Panc1 (cell line): ENCODE measurements at places on chromosomes 5 and 9. TPM values are rescaled to one million over a fixed set of nuclear protein-coding genes. Genes with fewer than 3 reads are reported as not detected.

CMYA5 gene
- 0.31 TPM for total RNA-seq

- H3K27ac ChIP-seq, result no peak overlapping the region
Observed at GRCh38 chr5:127746756-127747155, 43.6 kb downstream of the CCDC192 start.

DNA sequence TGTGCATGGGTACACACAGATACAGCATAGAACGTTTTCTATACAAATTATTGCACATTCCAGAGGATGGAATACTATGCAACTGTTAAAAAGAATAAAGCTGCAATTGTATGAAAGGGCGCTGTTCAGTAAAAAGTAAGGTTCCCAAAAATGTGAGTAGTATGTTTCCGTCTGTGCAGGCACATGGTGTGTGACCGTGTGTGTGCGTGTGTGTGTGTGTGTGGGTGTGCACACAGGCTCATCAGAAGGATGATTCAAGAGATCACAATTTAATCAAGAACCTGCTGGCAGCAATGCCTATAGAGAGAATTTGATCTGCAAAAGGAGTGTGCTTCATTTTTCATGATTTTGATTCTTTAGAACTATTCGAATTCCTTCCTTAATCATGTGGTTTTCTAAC, 76.3 kb downstream of the SEMA4D start:
- no peak overlapping the region for H3K27ac ChIP-seq
- no peaks in the 10 kb centered on the region for H3K27me3 ChIP-seq
- H3K4me3 ChIP-seq, result no peak overlapping the region
- no peaks in the 10 kb centered on the region for H3K4me1 ChIP-seq

GRCh38 chr9:133147412-133148198, 16.1 kb downstream of the GBGT1 start:
- peaks cover 18% of the 10 kb centered on the region for H3K4me1 ChIP-seq
- no peaks in the 10 kb centered on the region; the same call in 1 of the 2 replicates for H3K36me3 ChIP-seq
- peak overlapping the region; percentile 78 for H3K4me3 ChIP-seq
- no peaks in the 10 kb centered on the region for H3K27me3 ChIP-seq

DNA sequence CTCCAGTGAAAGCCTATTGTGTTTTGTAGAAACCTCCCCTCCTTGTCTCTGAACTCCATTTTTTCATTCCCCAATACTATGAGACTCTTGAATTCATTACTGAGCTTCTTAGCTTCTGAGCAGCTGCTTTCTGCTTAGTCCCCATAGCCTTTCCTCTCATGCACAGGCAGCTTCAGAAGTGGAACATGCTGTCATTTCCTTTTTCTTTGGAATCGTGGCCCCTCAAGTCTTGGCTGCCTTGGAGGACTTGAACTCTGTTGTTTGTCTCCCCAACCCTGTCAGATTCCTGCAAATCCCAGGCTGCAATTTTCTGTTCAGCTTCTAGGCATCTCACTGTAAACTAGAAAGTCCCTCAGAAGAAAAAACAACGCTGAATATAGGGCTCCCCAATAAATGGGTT, 268.5 kb downstream of the ARRDC3 start:
- no peaks in the 10 kb centered on the region for H3K27me3 ChIP-seq
- no peak overlapping the region for H3K4me3 ChIP-seq
- no peaks in the 10 kb centered on the region for H3K4me1 ChIP-seq

DNA sequence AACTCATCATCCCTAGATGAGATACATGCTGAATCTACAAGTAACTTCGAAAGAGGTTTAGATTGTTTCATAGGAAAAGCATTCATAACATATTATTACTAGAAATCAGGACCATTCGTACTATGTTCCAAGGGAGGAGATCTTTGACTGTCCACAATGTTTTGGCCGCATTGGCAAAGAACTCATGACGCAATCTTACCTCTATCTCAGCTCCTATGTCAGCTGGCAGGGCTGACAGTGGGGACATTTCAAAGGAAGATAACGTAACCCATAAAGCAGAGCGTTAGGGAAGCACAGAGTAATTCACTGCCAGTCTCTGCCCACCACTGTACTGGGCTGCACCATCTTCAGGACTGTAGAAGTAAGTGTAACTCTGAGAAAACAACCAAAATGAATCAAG, 69.7 kb downstream of the EFNA5 start:
- peaks cover 13% of the 10 kb centered on the region for H3K4me1 ChIP-seq
- no peaks in the 10 kb centered on the region for H3K27me3 ChIP-seq
- H3K27ac ChIP-seq, result no peak overlapping the region; the same call in 1 of the 2 replicates
- H3K4me3 ChIP-seq, result no peak overlapping the region

DNA sequence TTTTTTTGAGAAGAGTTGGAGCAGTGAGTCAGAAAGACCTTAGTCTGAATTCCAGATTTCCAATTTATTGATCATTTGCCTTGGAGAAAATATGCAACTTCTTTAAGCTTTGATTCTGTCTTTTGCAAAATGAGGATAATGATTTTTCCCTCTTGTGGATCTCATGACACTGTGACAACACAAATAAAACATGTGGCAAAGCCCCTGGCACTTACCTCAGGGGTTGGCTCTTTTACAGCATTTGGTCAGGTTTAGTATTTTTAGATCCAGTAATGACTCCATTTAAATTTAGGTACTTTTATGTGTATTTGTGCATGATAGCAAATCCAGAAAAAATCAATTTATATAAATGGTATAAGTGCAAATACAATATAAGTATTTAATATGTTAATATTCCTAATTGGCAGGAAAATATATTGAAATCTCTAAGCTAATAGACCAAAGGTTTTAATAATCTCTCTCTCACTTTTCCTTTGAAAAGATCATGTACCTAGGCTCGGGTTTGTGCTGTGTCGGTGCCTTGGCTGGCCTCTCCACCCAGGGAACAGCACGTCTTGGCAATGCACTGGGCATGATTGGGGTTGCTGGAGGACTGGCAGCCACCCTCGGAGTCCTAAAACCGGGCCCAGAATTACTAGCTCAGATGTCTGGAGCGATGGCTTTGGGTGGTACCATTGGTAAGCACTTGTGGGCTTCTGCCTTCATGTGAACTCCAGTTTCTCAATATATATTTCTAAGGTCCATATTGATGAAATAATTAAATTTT, 49.7 kb downstream of the NNT start:
- H3K27ac ChIP-seq, result no peak overlapping the region
- no peak for DNase-seq
- H3K36me3 ChIP-seq, result 0 out of 2 replicates have a peak, but pooled peaks cover 6% of the 10 kb centered on the region
- H3K4me3 ChIP-seq, result no peak overlapping the region

GRCh38 chr9:131562032-131562959, 17.0 kb downstream of the PRRT1B start:
- H3K4me3 ChIP-seq, result no peak overlapping the region
- no peaks in the 10 kb centered on the region for H3K4me1 ChIP-seq
- H3K27ac ChIP-seq, result no peak overlapping the region
- no peaks in the 10 kb centered on the region for H3K36me3 ChIP-seq

- H3K36me3 ChIP-seq, result no peaks in the 10 kb centered on the region
- H3K27me3 ChIP-seq, result no peaks in the 10 kb centered on the region
- H3K4me1 ChIP-seq, result no peaks in the 10 kb centered on the region
- no peak for DNase-seq
- no peak overlapping the region for H3K27ac ChIP-seq
- H3K4me3 ChIP-seq, result no peak overlapping the region
Observed at GRCh38 chr9:30329431-30329830, 2055.0 kb upstream of the ACO1 start.

DNA sequence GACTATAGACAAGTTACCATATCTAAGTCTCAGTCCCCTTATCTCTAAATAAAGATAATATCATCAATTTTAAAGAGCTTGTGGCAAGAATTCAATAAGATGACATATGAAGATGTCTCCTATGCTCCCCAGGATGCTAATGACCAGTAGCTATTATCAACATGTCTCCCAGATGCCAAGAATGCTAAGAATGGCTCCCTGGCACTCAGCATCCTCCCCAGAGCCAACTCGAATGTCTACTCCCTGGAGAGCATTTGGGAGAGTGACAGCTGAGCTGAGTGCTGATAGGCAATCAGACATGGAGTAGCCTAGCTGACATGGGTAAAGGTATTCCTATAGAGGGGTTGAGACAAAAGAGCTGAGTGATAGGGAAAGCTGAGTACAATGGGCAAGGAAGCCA, 15.9 kb downstream of the P4HA2 start:
- no peak overlapping the region for H3K4me3 ChIP-seq
- no peak overlapping the region for H3K27ac ChIP-seq
- DNase-seq, result no peak
- no peaks in the 10 kb centered on the region for H3K27me3 ChIP-seq
- no peaks in the 10 kb centered on the region for H3K36me3 ChIP-seq

- no peak for DNase-seq
- H3K27me3 ChIP-seq, result no peaks in the 10 kb centered on the region
- H3K36me3 ChIP-seq, result no peaks in the 10 kb centered on the region
- no peak overlapping the region for H3K4me3 ChIP-seq
- peak overlapping the region; percentile 84 for H3K27ac ChIP-seq
Observed at GRCh38 chr5:1137567-1138444, 25.9 kb upstream of the SLC12A7 start.

- H3K27me3 ChIP-seq, result no peaks in the 10 kb centered on the region
- no peaks in the 10 kb centered on the region for H3K4me1 ChIP-seq
- DNase-seq, result no peak
- no peak overlapping the region for H3K27ac ChIP-seq
Observed at GRCh38 chr9:81665322-81665871, 23.9 kb downstream of the TLE1 start.
